ENCODE measurements at places on chromosomes 2 and 18.

DNA sequence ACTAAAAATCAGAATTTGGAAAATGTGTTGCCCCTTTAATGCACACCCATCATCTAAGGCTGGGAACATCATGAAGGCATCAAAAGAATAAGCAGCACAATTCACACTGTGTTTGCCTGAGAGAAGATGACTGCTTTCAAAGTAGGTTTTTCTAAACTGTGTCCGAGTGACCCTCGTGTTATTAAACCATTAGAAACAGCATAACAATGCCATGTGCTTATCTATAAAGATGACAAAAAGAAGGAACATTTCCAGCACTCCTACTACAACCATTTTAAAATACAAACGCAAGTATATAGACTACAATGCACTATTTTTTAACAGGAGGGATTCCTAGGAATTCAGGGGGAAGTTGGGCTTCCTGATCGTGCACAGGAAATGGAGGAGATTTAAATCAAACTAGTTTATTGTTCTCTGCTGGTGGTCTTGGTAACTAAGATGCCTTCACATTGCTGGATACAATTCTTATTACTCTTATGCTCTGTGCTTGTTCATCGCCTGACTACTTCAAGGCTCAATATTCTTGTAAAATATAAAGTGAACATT is 305.9 kb upstream of the CCDC68 start:
- DNase-seq = no peak

- no peak for DNase-seq
These were observed 36.7 kb downstream of the EN1 start for GRCh38 chr2:118810766-118811165.

DNA sequence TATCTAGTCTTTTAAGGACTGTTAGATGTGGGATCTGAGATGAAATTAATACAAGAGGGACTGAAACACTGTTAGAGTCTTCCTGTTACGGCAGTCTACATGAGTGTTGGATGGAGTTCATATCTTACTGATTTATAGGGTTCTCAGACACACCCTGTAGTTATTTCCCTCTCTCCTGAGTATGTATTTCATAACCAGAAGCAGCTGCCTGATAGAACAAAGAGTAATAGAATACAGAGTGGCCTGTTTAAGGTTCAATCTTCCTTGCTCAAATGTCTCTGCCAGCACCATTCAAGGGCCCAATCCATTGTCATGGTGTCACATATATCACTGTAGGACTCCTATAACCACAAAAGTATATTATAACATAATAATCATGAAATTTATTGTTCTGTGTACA is 1229.1 kb upstream of the ACVR2A start:
- DNase-seq = no peak

- no peak for DNase-seq
These were observed 40.4 kb downstream of the KLHL29 start for GRCh38 chr2:23425338-23425871.

GRCh38 chr2:177618255-177619253 is 226.0 kb downstream of the AGPS start:
- DNase-seq = peak; percentile 92

GRCh38 chr2:25845843-25846505 is 32.3 kb downstream of the ASXL2 start:
- DNase-seq = no peak

- DNase-seq = no peak
These were observed 68.5 kb downstream of the EPB41L3 start for GRCh38 chr18:5475267-5475666.

DNA sequence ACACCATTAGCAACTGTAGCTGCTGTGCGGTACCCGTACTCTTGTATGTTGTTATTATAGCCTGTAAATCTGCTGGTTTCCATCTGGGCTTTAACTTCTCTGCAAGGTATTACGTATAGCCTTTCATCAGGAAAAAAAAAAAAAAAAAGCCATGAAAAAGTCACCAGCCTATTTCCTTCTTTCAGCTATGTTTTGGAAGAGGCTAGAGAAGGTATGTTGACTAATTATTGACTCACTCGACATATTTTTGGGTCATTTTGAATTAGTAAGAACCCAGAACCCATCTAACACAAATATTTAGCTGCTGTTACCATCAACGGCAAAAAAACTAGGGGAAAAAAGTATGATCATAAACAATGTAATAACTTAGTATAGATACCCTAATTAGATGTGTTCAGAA is 1395.6 kb downstream of the SUCLG1 start:
- no peak for DNase-seq

- DNase-seq = no peak
These were observed 53.4 kb downstream of the SCN1A start for GRCh38 chr2:166074430-166074829.

- DNase-seq = no peak
These were observed 824.0 kb downstream of the SLC4A3 start for GRCh38 chr2:220451438-220451837.

DNA sequence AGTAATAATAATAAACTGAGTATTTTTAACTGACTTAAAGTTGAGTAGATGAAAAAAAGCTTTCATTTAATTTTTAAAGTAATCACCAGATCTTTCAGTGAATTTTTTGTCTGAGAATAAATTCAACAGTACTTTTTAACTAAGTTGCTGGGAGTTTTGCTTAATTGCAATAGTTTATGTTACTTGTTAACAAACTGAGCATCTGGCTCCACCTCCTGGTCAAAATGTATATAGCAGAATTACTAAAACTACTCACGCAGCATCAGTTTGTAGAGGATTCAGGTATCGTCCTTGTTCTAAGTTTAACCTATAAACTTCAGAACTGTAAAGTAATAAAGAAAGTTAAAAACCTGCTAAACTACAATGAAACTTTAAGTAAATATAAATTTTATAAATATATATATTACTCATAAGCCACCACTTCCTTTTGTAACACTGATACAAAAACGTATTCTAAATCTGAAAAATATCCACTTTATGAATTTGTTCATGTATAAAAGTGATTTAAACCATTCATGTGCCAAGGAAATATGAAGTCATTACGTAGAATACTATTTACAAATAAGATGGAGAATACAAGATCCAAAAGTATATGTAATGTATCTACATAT is 21.3 kb downstream of the NOL10 start:
- peak; percentile 76 for DNase-seq

DNA sequence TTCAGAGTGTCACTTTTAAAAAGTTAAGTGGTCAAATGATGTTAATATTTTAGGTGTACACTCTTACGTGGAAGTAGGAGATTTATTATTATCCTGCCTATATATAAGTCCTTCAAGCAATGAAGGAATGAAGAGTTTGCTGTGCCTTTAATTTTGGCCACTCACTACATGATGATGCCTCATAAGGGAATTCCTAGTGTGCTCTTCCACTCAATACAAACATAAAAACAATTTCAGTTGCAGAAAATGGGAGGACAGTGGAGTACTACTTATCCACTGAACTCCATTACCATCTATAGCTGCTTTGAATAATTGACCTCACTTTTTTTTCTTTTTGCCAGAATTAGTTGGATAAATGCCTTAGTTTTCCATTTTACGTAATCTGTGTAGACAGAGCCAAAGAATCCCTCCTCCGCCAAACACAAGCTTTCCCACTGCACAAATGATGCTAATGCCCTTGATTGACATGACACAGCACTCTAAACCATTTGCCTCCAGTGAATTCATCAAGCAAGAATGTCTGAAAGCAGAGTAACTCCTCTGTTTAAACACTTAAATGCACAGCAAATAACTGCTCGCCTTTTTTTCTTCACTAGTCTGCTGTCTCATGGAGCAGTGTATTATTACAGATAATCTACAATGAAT is 751.1 kb upstream of the FANCL start:
- no peak for DNase-seq

DNA sequence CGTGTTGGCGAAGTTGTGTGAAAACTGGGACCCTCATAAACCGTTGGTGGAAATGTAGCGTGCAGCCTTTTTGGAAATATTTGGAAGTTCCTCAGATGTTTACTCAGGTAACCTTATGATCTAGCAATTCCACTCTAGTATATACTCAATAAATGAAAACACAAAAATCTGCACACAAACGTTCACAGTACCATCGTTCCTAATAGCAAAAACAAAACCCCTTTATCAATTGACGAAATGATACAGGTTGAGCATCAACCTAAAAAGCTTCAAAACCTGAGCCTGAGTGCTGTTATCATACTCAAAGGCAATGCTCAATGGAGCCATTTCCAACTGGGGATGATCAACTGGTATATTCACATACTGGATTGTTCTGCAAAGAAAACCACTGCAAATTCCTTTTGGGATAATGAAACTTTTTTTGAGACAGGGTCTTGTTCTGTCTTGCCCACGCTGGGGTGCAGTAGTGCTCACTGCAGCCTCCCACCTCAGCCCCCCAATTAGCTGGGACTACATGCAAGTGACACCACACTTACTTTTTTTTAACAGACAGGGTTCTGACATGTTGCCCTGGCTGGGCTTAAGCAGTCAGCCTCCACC is 777 bp upstream of the C18orf32 start:
- DNase-seq = peak; percentile 12

GRCh38 chr2:28821295-28821958 is 10.8 kb downstream of the SPDYA start:
- DNase-seq = peak; percentile 82

GRCh38 chr2:37887286-37887685 is 37.8 kb upstream of the RMDN2 start:
- no peak for DNase-seq

- DNase-seq = peak; percentile 14
These were observed 109.0 kb upstream of the CBLN2 start for GRCh38 chr18:72652990-72653593.

DNA sequence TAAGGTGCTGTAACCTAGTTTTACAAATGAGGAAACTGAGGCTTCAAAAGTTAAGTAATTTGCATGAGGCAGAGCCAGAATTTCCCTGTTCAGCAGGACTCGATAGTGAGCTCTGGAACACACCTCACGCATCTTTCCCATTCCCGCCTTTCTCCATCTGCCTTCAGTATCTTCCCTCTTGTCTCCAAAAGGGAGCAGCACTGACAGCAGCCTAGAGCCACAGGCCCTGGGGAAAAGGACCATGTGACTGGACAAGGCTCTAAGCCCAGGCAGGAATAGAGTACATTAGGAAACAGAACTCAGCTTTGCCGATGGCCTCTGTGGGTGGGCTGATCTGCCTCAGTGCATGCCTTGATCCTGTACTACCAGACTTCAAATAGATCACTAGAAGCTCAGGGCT is 21.5 kb downstream of the GPR155 start:
- DNase-seq = no peak

GRCh38 chr2:45867800-45868199 is 216.3 kb downstream of the PRKCE start:
- DNase-seq = no peak

GRCh38 chr2:222774941-222775340 is 85.9 kb upstream of the ACSL3 start:
- no peak for DNase-seq

- DNase-seq = no peak
These were observed 44.4 kb upstream of the RBM44 start for GRCh38 chr2:237754182-237754581.

GRCh38 chr2:57622009-57622408 is 424.6 kb upstream of the VRK2 start:
- no peak for DNase-seq

DNA sequence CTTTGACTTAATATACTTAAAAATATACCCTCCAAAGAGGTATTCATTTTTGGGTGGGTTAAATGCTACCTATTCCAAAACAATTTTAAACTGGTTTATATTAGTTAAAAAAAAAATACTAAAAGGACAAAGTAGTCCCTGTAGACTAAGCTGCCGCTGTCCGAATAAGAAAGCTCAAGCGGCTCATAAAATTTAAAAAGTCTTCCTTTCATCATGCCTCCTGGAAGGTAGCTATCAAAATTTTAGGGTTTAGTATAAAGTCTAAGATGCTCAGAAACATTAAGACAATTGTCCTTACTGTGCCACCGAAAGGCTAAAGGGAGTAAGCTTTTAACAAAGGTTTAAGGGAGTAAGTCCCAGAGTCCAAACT is 440 bp upstream of the UGGT1 start:
- DNase-seq = no peak

- DNase-seq = peak; percentile 84
These were observed 7.9 kb downstream of the PCBP1 start for GRCh38 chr2:70094978-70095719.

- DNase-seq = no peak
These were observed 44.2 kb upstream of the AQP4 start for GRCh38 chr18:26909599-26910290.

GRCh38 chr2:146869328-146869727 is 975.5 kb upstream of the ACVR2A start:
- no peak for DNase-seq

GRCh38 chr2:212842544-212843185 is 304.1 kb upstream of the ERBB4 start:
- DNase-seq = no peak

GRCh38 chr2:239339726-239340601 is 60.9 kb downstream of the HDAC4 start:
- peak; percentile 38 for DNase-seq

DNA sequence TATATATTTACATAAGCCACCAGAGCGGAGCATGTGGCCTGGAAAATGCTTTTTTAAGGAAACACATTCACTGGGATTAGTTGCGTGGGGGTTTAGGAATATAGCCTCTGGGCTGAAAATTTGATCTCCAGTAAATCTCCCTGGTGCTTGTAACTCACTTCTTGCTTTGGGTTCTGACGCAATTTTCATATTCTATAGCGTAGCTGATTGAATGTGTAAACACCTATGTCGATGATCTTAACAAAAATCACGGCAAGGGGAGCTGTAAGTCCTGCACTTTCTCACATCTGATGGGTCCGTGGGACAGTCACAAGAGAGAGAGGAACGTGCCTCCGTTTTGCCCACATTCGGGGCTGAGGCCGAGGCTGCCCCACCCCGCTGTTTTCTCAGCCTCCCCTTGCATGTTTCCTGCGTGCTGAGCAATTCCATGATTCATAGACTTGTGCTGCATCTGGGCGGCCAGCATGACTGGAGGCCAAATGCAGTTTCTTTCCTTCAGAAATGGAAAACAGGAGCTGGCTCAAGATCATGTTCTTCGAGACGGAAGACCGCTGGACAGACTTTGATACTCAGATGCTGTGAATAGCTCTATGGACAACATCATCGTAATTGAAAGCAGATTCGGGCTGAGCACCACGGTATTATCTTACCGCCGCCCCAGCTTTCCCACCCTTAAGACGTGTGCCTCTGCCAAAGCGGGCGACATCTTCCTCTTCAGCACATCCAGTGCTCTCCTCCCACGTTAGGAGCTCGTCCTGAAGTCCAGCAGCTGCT is 109.2 kb downstream of the TMEM18 start:
- no peak for DNase-seq

DNA sequence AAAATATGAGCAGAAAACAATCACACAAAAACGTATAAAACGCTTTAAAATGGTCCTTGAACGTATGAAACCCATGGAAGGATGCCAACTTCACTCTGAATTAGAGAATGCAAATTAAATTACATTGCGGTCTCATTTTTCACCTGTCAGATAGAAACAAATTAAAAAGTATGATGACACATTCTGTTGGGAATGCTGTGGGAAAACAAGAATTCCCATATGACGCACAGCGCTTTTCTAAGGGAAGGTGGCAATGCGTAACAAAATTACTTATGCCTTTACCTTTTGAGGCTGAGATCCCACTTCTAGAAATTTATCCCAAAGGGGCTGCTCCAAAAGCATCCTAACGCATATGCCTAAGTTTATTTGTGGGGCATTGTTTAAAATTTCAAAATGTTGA is 3.8 kb upstream of the RPS7 start:
- DNase-seq = no peak
